Foreskin keratinocyte (primary cell): ENCODE measurements at places on chromosomes 6 and 20. TPM values are rescaled to one million over a fixed set of nuclear protein-coding genes. Genes with fewer than 3 reads are reported as not detected.

The GNMT gene
- 0.20 and 0.32 TPM in 2 replicates for total RNA-seq

The VWA7 gene
- total RNA-seq: 0.34 and 0.46 TPM in 2 replicates

The TASP1 gene
- total RNA-seq: 13.0 and 13.7 TPM in 2 replicates

The TNF gene
- total RNA-seq: 4.7 and 10.5 TPM in 2 replicates

The SLC17A2 gene
- not detected in 2 replicates for total RNA-seq

The SIRPA gene
- 26.8 and 35.1 TPM in 2 replicates for total RNA-seq

The RRAGD gene
- total RNA-seq: 0.04 and 0.14 TPM in 2 replicates

The TNFRSF6B gene
- total RNA-seq: 189 and 224 TPM in 2 replicates

The PHACTR3 gene
- total RNA-seq: 28.3 and 34.0 TPM in 2 replicates

The GSTA5 gene
- total RNA-seq: not detected in 2 replicates

The APOM gene
- 0.88 and 1.3 TPM in 2 replicates for total RNA-seq

The UFL1 gene
- 18.2 and 18.5 TPM in 2 replicates for total RNA-seq

The DACT2 gene
- total RNA-seq: 0.48 and 0.71 TPM in 2 replicates

The EPHA7 gene
- total RNA-seq: under 0.01 TPM in 1 of 2 replicates, not detected in the other

The PPP1R3D gene
- total RNA-seq: 7.6 and 7.8 TPM in 2 replicates

The RSPO4 gene
- total RNA-seq: not detected in 2 replicates

The TUBB2B gene
- 1.2 TPM in 1 of 2 replicates, not detected in the other for total RNA-seq

The LRFN2 gene
- total RNA-seq: not detected in 2 replicates

The SAMD10 gene
- 1.7 and 1.8 TPM in 2 replicates for total RNA-seq

The SLC12A5 gene
- 1.7 and 3.2 TPM in 2 replicates for total RNA-seq

The HLA-DOA gene
- not detected in 2 replicates for total RNA-seq

The MAFB gene
- total RNA-seq: 0.18 and 0.34 TPM in 2 replicates

The MUC21 gene
- total RNA-seq: not detected in 2 replicates

The BTN1A1 gene
- total RNA-seq: not detected in 2 replicates

The MROH8 gene
- total RNA-seq: 0.34 and 0.35 TPM in 2 replicates

The POM121L2 gene
- not detected in 2 replicates for total RNA-seq

The TCP11 gene
- total RNA-seq: 0.07 TPM in 1 of 2 replicates, not detected in the other

The RANBP9 gene
- total RNA-seq: 27.8 and 29.0 TPM in 2 replicates

The LHFPL5 gene
- total RNA-seq: not detected in 2 replicates

The PPARD gene
- 16.9 and 18.6 TPM in 2 replicates for total RNA-seq

The GPR31 gene
- not detected in 2 replicates for total RNA-seq

The EYA2 gene
- total RNA-seq: not detected in 2 replicates

The SLC22A3 gene
- 2.1 and 2.2 TPM in 2 replicates for total RNA-seq

The CGA gene
- not detected in 2 replicates for total RNA-seq

The C6orf141 gene
- 19.8 and 21.2 TPM in 2 replicates for total RNA-seq

The KHDRBS2 gene
- total RNA-seq: not detected in 2 replicates

The BMP5 gene
- total RNA-seq: not detected in 2 replicates

The EDN1 gene
- 26.5 and 39.6 TPM in 2 replicates for total RNA-seq

The ADTRP gene
- 3.1 and 5.5 TPM in 2 replicates for total RNA-seq

The GJA10 gene
- total RNA-seq: not detected in 2 replicates

The SCRT2 gene
- not detected in 2 replicates for total RNA-seq

The ACTL10 gene
- 1.1 and 1.4 TPM in 2 replicates for total RNA-seq

The PIM1 gene
- 11.5 and 17.1 TPM in 2 replicates for total RNA-seq

The KCNQ5 gene
- 4.9 and 6.4 TPM in 2 replicates for total RNA-seq

The CLVS2 gene
- not detected in 2 replicates for total RNA-seq

The GPLD1 gene
- total RNA-seq: 0.03 and 0.07 TPM in 2 replicates
